ENCODE measurements at places on chromosomes 6 and 20.

DNA sequence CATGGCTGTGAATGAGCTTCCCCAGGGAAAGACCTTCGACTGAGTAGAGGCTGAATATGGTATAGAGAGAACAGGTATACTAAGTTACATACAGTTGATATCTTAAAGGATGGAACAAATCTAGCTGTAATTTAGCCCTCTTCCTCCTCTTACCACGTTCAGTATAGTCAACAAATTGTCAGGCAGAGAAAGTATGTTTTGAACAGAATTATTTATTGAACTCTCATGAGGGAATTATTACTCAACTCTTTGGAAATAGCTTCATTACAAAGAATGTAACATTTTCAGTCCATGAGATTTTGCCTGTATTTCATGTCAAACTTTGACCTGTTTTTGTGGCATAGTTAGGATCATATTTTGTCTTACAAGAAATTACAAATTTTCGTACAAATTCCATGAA lies 63.0 kb downstream of the SH3BGRL2 start:
- no peak for DNase-seq

- DNase-seq: no peak
Measured at GRCh38 chr20:31823360-31824124, 4.4 kb downstream of the MYLK2 start.

DNA sequence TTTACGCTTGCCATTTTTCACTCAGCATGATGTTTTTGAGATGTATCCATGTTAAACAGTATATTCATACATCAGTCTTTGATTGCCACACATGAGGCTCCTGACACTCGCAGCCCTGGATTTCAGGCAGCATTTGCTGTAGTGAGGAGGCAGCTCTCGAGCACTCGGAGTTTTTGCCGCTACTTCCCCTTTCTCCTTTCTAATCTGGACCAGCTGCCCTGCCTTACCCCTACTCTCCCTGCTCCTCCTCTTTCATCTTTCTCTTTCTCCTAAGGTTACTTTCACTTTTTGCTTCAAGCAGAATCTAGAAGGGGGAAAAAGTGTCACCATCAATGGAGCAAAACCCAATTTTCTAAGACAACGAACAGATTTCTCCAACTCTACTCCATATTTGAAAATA lies 5.9 kb upstream of the CST3 start:
- DNase-seq: no peak

- no peak for DNase-seq
Measured at GRCh38 chr20:10739566-10739965, 65.8 kb upstream of the JAG1 start.

- no peak for DNase-seq
Measured at GRCh38 chr20:53226826-53227225, 254.7 kb downstream of the TSHZ2 start.

DNA sequence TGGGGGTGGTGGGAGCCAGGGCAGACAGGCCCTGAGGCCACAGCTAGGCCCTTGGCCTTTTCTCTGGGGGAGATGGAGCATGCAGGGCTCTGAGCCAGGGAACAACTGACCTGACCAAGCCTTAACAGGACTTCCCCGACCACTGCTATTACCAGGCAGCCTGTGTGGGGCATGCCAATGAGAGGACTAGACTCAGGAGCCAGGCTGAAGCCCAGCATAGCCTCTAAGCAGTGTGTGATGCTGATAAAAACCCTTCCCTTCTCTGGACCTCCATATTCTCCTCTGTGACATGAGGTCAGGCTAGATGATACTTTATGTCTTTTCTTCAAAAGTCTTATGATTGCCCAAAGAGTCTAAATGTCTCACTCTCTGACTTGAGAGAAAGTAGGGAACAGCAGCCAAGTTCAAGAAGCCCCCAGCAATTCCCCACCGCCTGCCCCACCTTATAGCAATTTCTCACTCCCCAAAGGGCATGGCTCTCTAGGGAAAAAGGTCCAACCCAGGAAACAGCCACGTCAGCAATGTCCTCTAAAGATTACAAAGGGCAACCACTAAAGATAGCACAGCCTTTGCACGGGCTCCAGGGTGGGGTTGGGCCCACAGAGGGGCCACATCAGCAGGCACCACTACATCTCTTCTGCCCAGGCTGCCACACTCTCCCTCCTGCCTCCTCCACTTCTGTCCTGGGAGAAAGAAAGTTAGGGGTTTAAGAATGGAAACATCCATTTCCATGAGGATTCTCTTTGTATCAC lies 71.3 kb downstream of the TRERF1 start:
- no peak for DNase-seq

DNA sequence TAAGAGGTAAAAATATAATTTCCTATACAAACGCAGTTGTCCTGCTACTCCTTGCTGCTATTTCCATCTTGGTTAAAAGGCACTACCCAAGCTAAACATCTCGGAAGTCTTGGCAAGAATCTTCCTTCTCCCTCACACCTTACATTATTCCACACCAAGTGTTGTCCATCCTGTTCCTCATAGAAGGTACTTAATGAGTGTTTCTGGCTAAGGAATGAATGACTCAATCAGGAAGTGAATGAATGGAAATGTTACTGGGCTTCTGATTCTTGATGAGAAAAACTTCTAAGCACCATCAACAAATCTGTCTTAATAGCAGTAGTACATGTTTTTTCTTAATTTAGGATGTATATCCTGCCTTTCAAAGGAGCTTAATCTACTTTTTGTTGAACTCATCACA lies 40.6 kb upstream of the RSPO3 start:
- no peak for DNase-seq

- DNase-seq: no peak
Measured at GRCh38 chr6:5127106-5127687, 42.1 kb downstream of the PPP1R3G start.

DNA sequence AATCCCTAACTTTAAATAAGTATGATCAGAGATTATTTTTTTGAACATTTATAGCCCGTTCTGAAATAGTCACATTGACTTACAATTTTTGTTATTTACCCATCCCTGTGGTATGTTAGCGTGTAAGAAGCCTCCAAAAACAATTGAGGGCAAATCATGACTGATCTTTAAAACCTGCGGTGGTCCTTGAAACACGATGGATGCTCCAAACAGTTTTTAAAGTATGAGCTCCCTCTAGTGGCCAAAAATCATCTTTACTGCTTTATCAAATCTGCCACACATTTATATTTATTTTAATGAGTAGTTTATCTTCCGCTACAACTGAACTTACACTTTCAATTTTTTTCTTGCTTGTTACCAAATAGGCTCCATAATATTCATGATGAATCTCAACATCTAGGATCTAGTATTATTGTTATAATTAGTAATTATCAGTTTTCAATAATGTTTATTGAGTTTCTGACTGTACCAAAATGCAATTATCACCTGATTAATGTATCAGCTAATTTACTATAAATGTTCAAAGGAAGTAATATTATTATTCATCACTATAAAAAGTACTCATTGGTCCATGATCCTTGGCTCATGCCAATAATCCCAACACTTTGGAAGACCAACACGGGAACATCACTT lies 52.2 kb downstream of the MARCKS start:
- DNase-seq: no peak

- no peak for DNase-seq
Measured at GRCh38 chr20:8148501-8148900, 16.4 kb downstream of the PLCB1 start.

GRCh38 chr6:22026164-22026678 lies 270.6 kb downstream of the PRL start:
- DNase-seq: no peak

GRCh38 chr6:14848019-14848418 lies 397.9 kb upstream of the JARID2 start:
- DNase-seq: no peak

GRCh38 chr20:52031563-52032303 lies 159.8 kb downstream of the ZFP64 start:
- no peak for DNase-seq

GRCh38 chr20:60261333-60261732 lies 303.1 kb downstream of the CDH26 start:
- DNase-seq: no peak

DNA sequence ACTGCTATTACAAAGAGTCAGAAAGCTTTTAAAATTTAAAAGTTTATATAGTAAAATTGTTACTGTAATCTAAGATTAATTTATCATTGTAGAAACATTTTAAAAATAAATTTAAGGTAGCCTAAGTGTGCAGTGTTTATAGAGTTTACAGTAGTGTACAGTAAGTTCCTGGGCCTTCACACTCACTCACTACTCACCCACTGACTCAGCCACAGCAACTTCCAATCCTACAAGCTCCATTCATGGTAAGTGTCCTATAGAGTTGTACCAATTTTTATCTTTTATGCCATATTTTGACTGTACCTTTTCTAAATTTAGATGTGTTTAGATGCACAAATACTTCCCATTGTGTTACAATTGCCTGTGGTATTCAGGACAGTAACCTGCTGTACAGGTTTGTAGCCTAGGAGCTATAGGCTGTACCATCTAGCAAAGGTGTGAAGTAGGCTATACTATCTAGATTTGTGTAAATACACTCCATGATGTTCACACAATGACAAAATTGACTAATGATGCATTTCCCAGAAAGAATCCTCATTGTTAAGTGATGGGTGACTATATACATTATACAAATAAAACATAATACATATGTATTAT lies 10.2 kb upstream of the TMEM170B start:
- no peak for DNase-seq

- DNase-seq: no peak
Measured at GRCh38 chr6:36436466-36436865, 6.2 kb downstream of the PXT1 start.

GRCh38 chr6:68094070-68094469 lies 541.0 kb upstream of the ADGRB3 start:
- DNase-seq: no peak

- no peak for DNase-seq
Measured at GRCh38 chr6:24549674-24550353, 55.0 kb downstream of the ALDH5A1 start.

- no peak for DNase-seq
Measured at GRCh38 chr6:5063617-5064016, 21.5 kb upstream of the PPP1R3G start.

- no peak for DNase-seq
Measured at GRCh38 chr6:282867-283416, 9.3 kb upstream of the DUSP22 start.

DNA sequence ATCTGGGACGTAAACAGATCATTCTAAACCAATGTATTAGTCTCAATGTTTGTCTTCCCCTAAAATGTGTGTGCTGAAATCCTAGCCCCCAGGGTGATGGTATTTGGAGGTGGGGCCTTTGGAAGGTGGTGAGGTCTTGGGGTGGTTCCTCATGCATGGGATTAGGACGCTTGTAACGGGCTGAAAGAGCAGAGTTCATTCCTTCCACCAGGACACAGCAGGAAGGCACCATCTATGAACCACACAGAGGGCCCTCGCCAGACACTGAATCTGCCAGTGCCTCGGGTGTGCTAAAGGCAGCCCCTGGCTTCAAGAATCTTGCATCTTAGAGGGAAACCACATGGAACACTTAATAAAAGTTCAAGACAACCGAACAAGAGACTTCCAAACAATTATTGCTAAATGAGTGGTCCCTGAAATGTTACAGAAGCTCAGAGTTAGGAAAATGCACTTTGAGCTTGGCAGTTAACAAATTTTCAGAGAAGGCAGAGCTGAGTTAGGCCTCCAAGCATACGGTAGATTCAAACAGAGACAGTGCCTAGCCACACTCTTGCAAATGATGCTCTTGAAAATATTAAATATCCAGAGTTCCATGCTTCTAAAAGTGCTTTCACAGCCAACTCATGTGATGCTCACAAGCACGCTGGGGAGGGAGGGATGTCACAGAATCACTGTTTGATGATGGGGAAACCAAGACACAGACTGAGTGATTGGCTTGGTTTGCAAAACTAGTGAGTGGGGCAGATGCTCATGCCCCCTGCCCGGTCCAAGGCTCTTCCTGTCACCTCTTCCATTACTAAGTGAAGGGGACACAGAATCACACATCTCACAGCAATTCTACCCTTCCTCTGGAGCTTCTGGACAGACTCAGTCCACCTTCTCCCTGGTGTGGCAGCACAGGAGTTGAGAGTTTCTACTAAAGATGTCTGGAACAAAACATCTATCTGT lies 27.4 kb downstream of the TBC1D7 start:
- no peak for DNase-seq

GRCh38 chr20:768426-768978 lies at the start of gene SLC52A3:
Gene SLC52A3 (minus strand): TSS chr20:768500. CDS start chr20:765774, 2,726 bp downstream.
- peak; percentile 65 for DNase-seq

DNA sequence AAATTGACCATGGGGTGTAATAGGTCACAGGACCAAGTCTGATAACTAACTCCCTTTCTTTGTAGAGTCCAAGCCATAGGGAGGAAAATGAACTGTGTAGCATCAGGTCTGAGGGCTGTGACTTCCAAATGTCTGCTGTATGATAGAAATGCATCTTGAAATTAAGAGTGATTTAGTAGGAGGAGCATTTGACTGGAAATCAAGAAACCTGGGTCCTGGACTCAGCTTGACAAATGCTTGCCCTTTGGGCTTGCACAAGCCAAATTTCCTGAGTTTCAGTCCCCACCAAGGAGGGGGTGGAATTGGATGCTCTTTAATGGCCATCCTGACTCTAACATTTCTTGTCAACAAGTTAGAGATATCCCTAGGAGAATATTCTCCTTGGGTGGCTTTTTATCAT lies 187.0 kb downstream of the PDE7B start:
- DNase-seq: no peak

DNA sequence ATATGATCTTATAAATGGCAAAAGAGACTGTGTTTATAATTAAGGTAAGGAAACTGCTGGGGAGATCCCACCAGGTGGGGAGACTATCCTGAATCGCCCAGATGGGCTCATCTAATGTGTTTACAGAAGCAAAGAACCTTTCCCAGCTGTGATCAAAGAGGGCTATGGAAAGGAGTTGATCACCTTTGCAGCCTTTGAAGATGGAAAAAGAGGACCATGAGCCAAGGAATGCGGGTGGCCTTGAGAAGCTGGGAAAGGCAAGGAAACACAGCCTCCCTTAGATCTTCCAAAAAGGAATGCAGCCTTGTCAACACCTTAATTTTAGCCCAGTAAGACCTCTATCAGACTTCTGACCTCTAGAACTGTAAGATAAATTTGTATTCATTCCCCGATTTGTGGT lies 66.5 kb upstream of the ADGRG6 start:
- DNase-seq: no peak

DNA sequence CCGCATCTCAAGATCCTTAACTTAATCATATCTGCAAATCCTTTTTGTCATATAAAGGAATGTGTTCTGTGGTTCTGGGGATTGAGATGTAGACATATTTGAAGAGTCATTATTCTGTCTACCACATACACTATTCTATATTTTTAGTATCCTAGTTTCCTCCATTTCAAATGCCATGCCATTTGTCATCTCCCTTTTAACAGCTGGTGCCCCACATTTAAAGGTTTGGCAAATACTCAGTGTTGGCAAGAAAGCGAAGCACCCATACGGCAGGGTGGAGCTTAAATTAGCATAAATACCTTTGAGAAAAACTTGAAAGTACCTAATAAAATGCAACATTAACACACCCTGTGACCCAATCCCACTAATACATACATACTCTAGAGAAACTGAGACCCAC lies 31.7 kb downstream of the PAK5 start:
- no peak for DNase-seq

DNA sequence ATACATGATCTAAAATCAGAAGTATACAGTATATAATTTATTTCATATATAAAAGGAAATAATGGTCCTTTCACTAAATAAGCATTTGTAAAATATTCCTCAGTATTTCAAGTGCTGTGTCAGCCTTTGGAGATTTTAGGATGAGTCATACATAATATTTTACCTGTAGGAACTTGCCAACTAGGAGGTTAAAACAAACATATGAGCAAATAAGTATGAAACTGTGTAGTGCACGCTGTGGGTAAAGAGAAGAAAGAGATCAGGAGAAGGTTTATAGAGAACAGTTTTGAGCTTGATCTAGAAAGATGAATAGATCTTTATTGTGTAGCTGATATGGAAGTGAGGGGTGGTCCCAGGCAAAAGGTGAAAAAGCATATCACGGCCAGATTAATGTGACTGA lies 169.9 kb upstream of the RNF217 start:
- DNase-seq: no peak

All from WERI-Rb-1 (cell line).